H54 (cell line): ENCODE measurements at places on chromosomes 3 and 15.

DNA sequence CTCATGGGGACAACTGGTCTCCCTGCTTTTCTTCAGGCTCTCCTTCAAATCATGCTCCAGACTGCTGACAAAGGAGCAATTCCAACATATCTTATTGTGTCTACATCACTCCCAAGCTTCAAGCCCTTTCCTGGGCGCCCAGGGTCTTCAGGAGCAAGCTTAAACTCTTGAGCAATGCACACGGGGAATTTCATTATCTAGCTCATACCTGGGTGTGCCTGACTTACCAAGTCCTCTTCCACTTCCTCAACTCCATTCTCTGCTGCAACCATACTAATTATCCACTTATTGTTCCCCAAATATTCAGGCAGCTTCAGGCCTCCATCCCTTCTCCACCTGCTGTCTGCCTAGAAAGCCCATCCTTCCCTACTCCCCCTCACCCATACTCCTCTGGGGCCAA, 50.6 kb downstream of the B3GNT5 start:
- DNase-seq: no peak

DNA sequence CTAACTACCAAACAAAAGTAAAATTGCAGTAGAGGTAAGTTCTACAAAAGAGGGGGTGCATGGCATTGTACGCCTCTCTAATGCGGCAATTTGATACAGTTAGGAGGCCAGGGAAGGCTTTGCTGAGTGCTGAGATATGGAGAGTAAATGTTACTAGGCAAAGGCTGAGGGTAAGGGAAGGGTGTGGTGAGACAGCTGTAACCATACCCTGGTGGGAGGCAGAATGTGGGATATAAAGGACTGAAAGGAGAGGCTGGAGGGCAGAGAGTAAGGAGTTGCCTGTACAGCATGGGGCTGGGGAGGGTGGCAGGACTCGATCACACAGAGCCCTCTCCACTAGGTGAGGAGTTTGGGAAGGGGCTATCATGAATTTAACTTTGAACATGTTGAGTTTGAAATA, 106.3 kb downstream of the PDCD6IP start:
- DNase-seq: no peak

DNA sequence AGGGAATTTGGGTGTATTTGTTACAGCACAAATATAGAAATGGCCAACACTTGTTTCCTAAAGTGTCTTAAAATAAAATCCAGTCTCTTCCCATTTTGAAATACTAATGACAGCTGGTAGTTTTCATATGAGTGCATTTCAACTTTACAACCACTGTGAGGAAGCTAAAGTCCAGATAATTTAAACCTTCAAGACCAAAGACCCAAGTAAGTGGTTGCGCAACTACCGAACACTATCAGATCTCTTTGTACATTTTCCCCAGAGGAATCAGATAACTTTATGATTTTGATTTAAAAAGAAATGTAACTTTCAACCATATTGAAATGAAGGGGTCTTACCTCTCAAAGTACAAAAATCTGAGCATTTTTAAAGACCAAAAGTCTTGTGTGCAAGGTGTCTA, 14.3 kb downstream of the BCL2L10 start:
- DNase-seq: no peak

DNA sequence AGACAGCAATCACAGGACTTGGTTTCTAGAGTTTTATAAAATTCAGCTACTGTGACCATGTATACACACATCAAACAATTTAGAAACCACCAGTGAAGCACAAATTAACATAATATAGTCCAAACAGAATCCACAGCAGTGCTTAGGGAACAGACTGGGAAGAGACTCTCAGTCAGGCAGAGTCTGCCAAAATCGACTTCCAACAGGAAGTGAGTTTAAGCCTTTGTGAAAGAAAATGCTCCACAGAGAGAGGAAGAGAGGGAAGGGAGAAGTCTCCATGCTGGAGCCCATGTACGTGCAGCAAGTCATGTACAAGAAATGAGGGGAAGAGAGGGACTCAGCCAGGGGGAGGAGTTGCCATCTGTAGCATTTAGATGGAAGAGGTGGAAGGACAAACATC, 172.6 kb downstream of the IL5RA start:
- DNase-seq: no peak

- DNase-seq: peak; percentile 52
These were observed 144.3 kb downstream of the ERC2 start for GRCh38 chr3:56323986-56324420.
